ENCODE measurements at places on chromosomes 5 and 9.
A peak's percentile ranks its signal among the peaks of the same experiment; 100 is the strongest.

DNA sequence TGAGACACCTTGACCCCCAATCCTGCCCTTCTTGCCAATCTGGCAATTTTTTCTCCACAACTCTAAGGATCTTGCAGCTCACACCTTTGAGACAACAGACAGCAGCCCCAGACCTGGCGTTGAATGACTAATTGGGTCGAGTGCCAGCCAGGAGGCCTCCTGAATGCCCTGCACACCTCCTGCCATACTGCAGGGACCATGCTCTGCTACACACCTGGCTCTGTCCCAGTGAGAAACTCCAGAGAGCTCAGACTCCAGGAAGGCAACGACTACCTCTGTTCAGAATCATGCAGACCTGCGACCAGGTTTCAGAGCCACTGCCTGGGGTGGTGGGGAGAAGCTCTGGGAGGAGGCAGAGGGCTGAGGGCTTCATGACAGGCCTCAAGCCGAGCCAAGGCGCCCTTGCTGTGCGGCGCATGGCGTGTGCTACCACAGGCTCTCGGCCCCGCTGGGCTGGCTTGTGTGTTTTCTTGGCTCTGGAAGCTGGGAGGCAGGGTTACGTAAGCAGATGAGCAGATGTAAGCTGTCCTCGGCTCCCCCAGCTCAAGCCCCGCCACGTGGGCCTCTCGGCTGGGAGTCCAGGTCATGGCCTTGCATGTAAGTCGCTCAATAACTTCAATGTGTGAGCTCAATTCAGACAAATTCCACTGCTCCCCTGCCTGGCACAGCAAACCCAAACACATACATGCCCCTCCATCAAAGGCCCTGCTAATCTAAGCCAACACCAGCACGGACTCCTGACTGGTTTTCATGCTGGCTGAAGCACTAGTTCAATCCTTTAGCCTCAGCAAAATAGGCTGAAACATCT is 27.5 kb downstream of the B4GALT1 start:
- no peak for DNase-seq

DNA sequence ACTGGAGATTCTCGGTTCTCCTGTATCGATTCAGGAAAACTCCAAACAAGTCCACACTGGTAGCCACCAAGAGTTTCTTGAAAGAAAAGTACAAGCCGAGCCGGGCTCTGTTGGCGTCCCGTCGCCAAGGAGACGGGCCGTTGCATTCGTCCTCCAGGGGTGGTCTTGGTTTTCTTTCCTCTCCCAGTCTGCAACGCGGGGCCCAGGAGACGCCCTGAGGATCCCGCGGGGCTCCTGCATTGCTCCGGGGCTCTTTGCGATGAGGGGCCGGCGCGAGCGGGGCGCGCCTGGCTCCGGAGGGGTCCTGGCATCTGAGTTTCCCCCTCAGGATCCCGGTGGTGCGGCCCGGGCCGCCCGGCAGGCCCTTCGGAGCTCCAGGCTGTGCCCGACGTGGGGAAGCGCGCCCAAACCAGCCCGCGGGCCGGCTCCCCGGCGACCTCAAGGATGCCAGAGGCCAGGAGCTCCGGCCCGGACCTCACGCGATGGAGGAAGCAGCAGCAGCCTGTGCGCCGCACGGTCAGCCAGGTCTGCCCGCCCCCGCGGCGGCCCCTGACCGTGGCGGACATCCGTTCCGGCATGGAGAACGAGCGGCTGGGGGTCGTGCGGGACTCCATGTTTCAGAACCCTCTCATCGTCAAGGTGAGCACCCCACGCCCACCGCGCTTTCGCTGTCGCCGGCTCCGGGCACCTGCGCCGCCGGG is at the start of gene CFAP77:
Gene CFAP77 (plus strand): TSS at position 384 of the 701 bp plus-strand sequence. CDS start 61 bp downstream, at position 445.
- DNase-seq, result peak; percentile 53

DNA sequence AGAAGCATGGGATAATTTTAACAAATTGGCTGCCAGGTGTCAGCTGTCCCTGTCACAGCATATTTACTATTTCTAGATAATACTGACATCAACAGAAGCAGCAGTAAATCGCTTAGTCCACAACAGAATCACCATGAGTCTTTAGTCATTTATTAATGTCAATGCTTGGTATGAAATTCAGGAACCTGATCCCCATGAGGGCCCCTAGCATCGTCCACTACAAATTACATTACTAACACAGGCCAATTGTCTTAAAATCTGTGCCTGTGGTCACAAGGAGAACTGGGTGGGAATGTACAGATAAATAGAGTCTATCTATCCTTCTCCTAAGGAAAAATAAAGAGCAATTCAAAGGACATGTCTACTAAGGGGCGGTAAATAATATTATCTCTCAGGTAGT is 76.1 kb downstream of the TSSK1B start:
- DNase-seq, result no peak

- no peak for DNase-seq
Observed at GRCh38 chr9:1427875-1428274, 377.7 kb downstream of the DMRT2 start.

GRCh38 chr5:139394123-139394653 is 716 bp downstream of the PROB1 start:
- peak; percentile 76 for DNase-seq

- DNase-seq, result no peak
Observed at GRCh38 chr5:173670791-173671120, 54.3 kb upstream of the BOD1 start.

- DNase-seq, result no peak
Observed at GRCh38 chr9:16516891-16517290, 353.6 kb downstream of the BNC2 start.

- no peak for DNase-seq
Observed at GRCh38 chr9:121286688-121286972, 18.7 kb downstream of the GSN start.

- DNase-seq, result no peak
Observed at GRCh38 chr5:105508519-105508918, 1945.9 kb upstream of the NUDT12 start.

DNA sequence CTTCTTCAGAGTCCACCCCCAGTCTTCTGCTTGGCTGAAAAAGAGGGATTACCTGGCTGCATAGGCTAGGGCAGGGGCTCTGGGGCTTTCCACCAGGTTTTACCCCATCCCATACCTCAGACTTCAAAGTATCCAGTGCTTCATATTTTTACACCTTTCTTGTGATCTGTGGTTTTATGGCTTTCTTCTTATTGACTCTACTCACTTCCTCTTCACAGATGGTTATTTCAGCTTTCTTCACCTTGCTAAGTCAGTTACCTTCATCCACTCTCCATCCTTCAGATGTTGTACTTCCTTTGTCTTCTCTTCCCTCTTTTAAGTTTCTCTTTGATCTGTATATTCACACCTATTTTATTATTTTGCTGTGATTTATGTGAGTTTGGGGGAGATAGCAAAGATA is 104.3 kb downstream of the GRIA1 start:
- DNase-seq, result no peak

DNA sequence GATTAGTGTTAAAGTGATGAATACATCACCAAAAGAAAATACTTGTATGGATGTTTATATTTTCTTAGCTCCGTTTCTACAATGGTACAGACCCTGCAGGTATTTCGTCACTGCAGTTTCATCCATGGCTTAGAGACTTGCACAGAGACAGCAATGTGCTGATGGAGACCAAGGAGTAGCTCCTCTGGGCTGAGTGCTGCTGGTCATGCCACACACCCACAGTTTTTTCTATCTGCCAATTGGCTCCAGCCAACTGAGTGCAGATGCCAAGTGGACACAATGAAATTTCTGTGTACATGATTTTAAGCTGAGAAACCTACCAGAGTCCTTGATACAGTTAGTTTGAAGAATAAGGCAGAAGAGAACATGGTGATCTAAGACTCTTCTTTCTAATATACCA is 145.9 kb upstream of the ADCY2 start:
- no peak for DNase-seq

Measured in stimulated activated naive CD8-positive, alpha-beta T cell treated with anti-CD3 and anti-CD28 coated beads, Interleukin-15, Interleukin-2, amounts not matched to agents 100 U/mL and 50 U/mL, for 24 hours (primary cell).